Activated CD8-positive, alpha-beta T cell treated with anti-CD3 and anti-CD28 coated beads for 36 hours (primary cell): ENCODE measurements at places on chromosomes 16 and 17.

GRCh38 chr17:79667121-79667715 is 56.4 kb upstream of the RBFOX3 start:
- H3K4me1 ChIP-seq, result peaks cover 2% of the 10 kb centered on the region
- no peaks in the 10 kb centered on the region for H3K36me3 ChIP-seq

DNA sequence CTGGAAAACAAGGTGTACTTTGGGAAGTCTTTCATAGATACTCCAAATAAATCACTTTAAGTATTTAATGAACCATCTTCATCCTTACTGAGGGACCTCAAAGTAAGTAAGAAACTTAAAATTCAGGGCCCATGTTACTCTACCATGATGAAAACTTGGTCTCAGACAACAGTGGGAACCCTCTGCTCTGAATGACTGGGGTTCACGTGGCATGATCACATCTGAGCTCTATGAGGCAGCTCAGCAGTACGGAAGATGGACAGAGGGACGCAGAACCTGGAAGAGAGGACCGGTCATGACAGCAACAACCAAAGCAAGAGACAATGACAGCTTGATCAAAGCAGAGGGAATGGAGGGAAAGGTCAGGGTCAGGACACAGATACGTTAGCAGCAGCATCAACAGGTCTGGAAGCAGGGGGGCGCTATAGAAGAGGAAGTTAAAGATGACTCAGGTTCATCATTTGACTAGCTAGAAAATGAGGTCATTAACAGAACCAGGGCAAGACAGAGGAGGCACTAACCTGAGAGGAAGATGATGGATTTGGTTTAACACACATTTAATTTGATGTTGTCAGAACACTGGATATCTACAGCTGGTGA is 9.5 kb downstream of the XPO6 start:
- H3K27me3 ChIP-seq, result no peaks in the 10 kb centered on the region
- no peak overlapping the region for H3K4me3 ChIP-seq
- DNase-seq, result peak; percentile 81
- peaks cover 30% of the 10 kb centered on the region for H3K4me1 ChIP-seq
- H3K36me3 ChIP-seq, result peaks cover 30% of the 10 kb centered on the region
- no peak overlapping the region for H3K27ac ChIP-seq

DNA sequence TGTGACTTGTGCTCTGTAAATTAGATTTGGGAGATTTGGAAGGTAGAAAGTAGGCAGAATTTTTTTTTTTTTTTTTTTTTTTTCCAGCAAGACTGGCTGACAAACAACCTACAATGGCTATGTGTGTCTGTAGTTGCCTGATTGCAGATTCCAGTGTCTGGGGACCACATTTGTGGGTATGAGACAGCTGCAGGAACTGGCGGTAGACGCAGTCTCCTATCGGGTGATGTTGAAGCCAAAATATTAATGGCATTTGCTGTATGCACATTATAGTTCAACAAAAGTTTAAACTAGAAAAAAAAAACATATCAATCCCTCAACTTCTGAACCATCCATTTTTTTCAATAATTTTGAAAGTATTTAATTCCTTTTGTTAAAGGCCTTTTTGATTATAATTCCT is 665.2 kb downstream of the TOX3 start:
- H3K4me1 ChIP-seq, result no peaks in the 10 kb centered on the region
- no peak overlapping the region for H3K27ac ChIP-seq
- no peak overlapping the region for H3K4me3 ChIP-seq
- DNase-seq, result no peak
- H3K36me3 ChIP-seq, result no peaks in the 10 kb centered on the region

DNA sequence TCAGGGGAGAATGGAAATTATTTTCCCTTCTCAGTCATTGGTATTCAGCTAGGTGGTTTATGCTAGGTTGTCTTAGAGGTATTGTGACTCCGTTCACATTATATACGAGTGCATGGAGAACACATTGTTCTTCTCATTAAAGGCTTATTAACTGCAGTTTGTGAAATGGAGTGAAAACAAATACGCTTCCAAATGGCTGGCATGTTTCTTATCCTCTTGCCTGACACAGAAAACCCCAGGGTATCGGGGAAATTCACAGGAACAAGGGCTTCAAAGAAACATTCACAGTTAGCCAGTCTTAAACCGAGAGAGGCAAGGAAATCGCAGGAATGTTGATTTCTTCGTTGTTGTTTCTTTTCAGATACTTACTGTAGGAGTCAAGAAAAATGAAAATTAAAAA is 1047.9 kb upstream of the RBFOX1 start:
- H3K4me1 ChIP-seq, result no peaks in the 10 kb centered on the region
- H3K27ac ChIP-seq, result no peak overlapping the region
- H3K4me3 ChIP-seq, result no peak overlapping the region
- no peaks in the 10 kb centered on the region for H3K27me3 ChIP-seq

DNA sequence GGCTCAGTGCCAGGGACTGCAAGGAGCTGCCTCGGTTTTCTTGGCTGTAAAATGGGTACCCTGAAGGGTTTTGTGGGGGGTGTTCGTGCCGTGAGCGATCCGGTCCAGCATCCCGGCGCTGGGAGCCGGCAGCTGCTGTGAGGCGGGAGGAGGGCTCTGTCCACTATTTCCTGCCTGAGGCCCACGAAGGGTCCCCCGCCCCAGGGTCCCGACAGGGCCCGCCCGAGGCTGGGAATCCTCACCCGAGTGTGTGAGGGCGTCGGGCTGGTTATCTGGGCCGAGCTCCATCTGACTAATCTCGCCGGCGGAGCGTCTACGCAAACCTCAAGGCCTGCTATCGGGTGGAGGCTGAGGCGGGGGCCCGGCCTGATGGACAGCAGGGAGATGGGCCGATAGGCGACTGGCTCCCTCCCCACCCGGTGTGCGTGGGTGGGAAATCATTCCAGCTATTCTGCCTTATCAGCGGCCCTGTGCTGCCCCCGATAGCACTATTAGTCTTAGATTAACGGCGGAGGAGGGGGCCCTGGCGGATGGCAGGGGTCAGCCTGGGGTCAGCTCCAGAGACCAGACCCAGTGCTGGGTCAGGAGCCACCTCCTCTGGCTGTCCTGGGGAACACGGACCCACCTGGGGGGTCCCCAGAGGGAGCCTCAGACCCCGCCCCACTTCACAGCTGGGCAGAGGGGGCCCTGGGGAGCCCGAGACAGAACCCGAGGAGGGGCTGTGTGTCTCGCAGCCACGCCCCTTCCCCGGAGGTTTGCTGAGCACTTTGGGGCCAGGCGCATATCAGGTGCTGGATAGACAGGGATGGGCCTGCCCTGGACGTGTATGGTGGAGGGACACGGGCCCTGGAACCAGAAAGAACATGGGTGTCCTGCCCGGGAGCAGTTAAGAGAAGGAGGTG is 44.7 kb downstream of the ZFPM1 start:
- no peak for DNase-seq
- no peaks in the 10 kb centered on the region for H3K27me3 ChIP-seq
- no peaks in the 10 kb centered on the region for H3K36me3 ChIP-seq
- no peak overlapping the region for H3K27ac ChIP-seq
- no peak overlapping the region for H3K4me3 ChIP-seq

DNA sequence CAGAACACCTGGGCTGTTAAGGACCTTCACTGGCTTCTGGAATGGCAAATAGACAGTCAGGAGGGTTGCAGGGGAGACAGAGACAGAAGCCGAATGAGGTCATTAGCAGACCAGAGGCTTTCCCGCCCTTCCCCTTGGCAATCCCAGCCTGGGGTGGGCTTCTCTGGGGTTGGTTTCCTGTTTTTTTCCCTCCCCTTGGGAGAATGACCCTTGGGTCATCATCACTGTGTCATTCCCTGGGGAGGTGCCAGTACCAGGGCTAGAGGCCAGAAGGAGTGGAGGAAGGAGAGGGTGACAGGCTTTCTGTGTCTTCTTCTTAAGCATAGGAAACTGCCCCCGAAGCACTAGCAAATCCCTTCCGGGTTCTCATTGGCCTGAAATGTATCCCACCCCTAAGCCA is 42.9 kb upstream of the IL21R start:
- H3K27ac ChIP-seq, result no peak overlapping the region
- H3K4me1 ChIP-seq, result peaks cover 23% of the 10 kb centered on the region
- peaks cover 94% of the 10 kb centered on the region for H3K36me3 ChIP-seq
- no peaks in the 10 kb centered on the region for H3K27me3 ChIP-seq
- H3K4me3 ChIP-seq, result no peak overlapping the region

GRCh38 chr17:40903129-40903847 is 18.2 kb upstream of the KRT20 start:
- peaks cover 10% of the 10 kb centered on the region for H3K4me1 ChIP-seq
- peak; percentile 9 for DNase-seq
- no peaks in the 10 kb centered on the region for H3K36me3 ChIP-seq
- H3K27ac ChIP-seq, result no peak overlapping the region
- H3K27me3 ChIP-seq, result peaks cover 22% of the 10 kb centered on the region

- DNase-seq, result peak; percentile 94
- H3K4me1 ChIP-seq, result peaks cover 16% of the 10 kb centered on the region
- peak within 1 kb of the TSS; percentile 84 for H3K4me3 ChIP-seq
These were observed at the start of gene PCYT2 for GRCh38 chr17:81911277-81911961. Gene PCYT2, minus strand, starts transcription at chr17:81911399. Its CDS starts 44 bp downstream, at chr17:81911355.

- H3K4me1 ChIP-seq, result peaks cover 34% of the 10 kb centered on the region
- H3K27ac ChIP-seq, result peak overlapping the region; percentile 94
- DNase-seq, result peak; percentile 68
- peaks cover 16% of the 10 kb centered on the region for H3K36me3 ChIP-seq
- H3K4me3 ChIP-seq, result peak overlapping the region; percentile 94
- no peaks in the 10 kb centered on the region for H3K27me3 ChIP-seq
These were observed 1.1 kb downstream of the C17orf107 start for GRCh38 chr17:4900231-4901107.

DNA sequence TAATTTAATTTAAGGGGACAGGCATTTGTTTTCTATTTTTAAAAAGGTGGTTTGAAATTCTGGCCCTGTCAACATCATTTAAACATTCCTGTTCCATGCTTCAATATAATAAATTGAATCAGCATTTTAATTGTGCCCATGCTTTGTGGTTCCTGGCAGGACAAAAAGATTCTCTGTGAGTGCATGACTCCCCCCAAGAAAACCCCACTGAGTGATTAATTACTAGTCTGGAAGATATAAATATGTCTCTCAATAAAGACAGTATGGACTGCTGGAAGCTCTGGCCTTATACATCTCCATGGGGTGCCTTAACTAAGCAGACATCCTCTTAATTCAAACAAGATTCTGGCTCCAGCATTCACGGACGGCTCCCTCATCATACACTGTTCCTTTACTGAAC is 95.0 kb upstream of the PSMD7 start:
- H3K36me3 ChIP-seq, result no peaks in the 10 kb centered on the region
- DNase-seq, result no peak
- H3K27ac ChIP-seq, result no peak overlapping the region
- no peak overlapping the region for H3K4me3 ChIP-seq
- H3K27me3 ChIP-seq, result no peaks in the 10 kb centered on the region
- H3K4me1 ChIP-seq, result no peaks in the 10 kb centered on the region

DNA sequence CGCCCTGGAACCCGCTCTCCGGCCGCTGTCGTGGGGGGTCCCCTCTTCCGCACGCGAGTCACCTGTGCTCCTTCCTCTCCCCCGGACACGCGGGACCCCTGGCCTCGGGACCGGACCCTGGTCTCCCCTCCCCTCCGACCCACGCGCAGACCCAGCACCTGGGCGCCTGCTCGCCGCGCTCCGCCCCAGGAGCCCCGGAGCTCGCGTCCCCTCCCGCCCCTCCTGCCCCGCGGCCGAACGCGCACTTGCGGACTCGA is 762 bp downstream of the RAB40B start:
- peaks cover 4% of the 10 kb centered on the region for H3K27me3 ChIP-seq
- H3K36me3 ChIP-seq, result peaks cover 14% of the 10 kb centered on the region
- DNase-seq, result no peak
- peak overlapping the region; percentile 60 for H3K4me3 ChIP-seq

DNA sequence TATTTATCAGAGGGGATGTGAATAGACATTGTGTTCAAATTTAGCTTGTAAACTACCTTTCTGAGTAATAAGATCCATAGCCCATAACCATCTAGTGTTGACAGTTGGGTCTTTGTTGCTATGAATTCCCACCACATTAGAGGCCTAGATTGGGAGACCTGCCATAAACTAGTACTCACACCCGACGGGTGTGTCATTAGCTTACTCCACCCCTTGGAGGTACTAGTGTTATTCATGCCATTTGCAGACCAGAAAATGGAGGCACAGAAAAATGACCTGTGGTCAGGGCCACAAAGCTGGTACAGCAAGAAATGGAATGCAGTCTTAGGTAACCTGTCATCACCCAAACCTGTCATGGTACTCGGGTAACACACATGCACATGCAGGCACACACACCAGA is 41.3 kb upstream of the BCAR1 start:
- peaks cover 45% of the 10 kb centered on the region for H3K36me3 ChIP-seq
- peaks cover 15% of the 10 kb centered on the region for H3K4me1 ChIP-seq
- no peak overlapping the region for H3K27ac ChIP-seq
- H3K27me3 ChIP-seq, result peaks cover 10% of the 10 kb centered on the region
- no peak for DNase-seq
- no peak overlapping the region for H3K4me3 ChIP-seq

DNA sequence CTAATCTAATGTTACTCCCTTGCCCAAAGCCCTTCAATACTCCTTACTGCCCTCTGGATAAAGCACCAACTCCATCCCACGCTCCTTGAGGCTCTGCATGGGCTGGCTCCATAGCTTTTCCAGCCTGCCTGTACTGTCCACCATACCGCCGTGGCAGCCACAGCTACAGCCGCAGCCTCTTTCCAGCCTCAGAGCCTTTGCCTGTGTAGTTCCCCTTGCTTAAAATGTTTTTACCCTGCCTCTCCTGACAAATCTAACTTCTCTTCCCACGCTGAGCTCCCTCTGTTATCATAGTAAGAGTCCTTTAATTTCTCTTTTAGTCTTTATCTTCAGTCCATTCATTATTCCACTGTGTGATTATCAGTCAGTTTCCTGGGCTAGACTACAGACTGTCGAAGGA is 22.0 kb downstream of the TEX14 start:
- H3K4me1 ChIP-seq, result peaks cover 7% of the 10 kb centered on the region
- peaks cover 10% of the 10 kb centered on the region for H3K27me3 ChIP-seq
- H3K36me3 ChIP-seq, result no peaks in the 10 kb centered on the region
- DNase-seq, result no peak
- H3K27ac ChIP-seq, result no peak overlapping the region

- H3K36me3 ChIP-seq, result no peaks in the 10 kb centered on the region
- no peak overlapping the region for H3K27ac ChIP-seq
- H3K4me3 ChIP-seq, result no peak overlapping the region
- DNase-seq, result no peak
- no peaks in the 10 kb centered on the region for H3K4me1 ChIP-seq
- H3K27me3 ChIP-seq, result no peaks in the 10 kb centered on the region
These were observed 87.2 kb downstream of the TBC1D16 start for GRCh38 chr17:79948406-79948944.

DNA sequence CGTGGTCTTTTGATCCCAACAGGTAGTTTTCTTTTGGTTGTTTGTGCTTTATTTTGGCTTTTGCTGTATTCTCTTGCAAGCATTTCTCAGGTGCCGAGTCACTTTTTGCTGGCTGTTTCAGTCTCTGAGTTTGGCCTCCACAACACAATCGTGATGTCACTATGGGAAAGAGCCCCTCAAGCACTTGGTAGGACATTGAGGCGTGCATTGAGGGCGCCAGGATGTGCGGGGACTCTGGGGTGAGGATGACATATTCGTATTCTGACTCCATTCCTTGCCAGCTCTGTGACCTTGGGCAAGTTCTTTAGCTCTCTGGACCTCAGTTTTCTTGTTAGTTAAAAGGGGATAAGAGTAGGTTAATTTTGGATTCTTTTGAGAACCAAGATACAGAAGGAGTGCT is 13.0 kb downstream of the KSR1 start:
- no peaks in the 10 kb centered on the region for H3K27me3 ChIP-seq
- H3K36me3 ChIP-seq, result peaks cover 14% of the 10 kb centered on the region
- H3K4me1 ChIP-seq, result peaks cover 90% of the 10 kb centered on the region
- DNase-seq, result peak; percentile 62
